ENCODE measurements at places on chromosomes 6 and 20.

DNA sequence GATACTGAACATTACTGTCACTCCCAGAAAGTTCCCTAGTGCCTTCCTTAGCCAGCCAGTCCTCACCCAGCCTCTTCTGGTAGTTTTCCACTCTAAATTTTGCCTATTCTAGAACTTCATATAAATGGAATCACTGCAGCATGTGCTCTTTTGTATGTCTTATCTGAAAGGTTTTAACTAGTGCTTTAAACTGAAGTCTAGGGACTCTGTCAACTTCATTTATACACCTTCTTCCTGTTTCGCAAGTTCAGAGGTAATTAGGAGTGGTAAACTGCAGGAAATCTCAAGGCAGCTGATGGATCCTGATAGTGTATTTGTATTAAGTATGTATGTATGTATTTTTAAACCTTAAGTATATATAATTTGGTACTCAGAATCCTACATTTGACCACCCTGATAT, 94.3 kb downstream of the TCP11 start:
- no peak for DNase-seq

- DNase-seq, result no peak
These were observed 4.3 kb downstream of the SDCBP2 start for GRCh38 chr20:1324598-1325172.

- no peak for DNase-seq
These were observed 3.2 kb upstream of the EEF1A2 start for GRCh38 chr20:63501818-63502670.

DNA sequence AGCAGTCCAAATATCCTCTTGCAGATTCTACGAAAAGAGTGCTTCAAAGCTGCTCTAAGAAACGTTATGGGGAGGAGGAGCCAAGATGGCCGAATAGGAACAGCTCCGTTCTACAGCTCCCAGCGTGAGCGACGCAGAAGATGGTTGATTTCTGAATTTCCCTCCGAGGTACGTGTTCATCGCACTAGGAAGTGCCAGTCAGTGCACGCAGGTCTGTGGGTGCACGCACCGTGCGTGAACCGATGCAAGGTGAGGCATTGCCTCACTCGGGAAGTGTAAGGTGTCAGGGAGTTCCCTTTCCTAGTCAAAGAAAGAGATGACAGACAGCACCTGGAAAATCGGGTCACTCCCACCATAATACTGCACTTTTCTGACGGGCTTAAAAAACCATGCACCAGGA, 272.1 kb upstream of the DEFB115 start:
- no peak for DNase-seq

- DNase-seq, result no peak
These were observed 7.9 kb downstream of the TBX18 start for GRCh38 chr6:84756466-84756865.

DNA sequence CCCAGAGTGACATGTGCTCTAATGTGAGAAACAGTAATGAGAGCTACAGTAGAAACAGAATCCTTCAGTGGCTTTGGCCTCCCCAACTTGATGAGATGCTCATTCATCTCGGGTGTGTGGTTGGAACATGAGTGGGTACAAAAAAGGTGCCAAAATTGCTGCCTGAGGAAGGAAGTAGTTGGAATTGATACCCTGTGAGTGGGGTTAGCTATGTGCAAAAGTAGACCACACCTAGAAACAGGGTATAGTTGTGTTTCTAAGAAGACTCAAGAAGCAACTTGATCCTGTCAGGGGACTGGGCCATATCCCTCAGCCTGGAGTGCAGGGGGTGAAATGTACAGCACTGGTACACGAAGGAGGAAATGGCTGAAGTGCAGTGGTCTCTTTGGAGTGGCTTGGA, 206.4 kb upstream of the SUPT3H start:
- DNase-seq, result no peak

- DNase-seq, result no peak
These were observed 24.4 kb downstream of the PCMTD2 start for GRCh38 chr20:64279826-64280459.

- no peak for DNase-seq
These were observed 52.9 kb upstream of the TAF8 start for GRCh38 chr6:41997456-41997855.

DNA sequence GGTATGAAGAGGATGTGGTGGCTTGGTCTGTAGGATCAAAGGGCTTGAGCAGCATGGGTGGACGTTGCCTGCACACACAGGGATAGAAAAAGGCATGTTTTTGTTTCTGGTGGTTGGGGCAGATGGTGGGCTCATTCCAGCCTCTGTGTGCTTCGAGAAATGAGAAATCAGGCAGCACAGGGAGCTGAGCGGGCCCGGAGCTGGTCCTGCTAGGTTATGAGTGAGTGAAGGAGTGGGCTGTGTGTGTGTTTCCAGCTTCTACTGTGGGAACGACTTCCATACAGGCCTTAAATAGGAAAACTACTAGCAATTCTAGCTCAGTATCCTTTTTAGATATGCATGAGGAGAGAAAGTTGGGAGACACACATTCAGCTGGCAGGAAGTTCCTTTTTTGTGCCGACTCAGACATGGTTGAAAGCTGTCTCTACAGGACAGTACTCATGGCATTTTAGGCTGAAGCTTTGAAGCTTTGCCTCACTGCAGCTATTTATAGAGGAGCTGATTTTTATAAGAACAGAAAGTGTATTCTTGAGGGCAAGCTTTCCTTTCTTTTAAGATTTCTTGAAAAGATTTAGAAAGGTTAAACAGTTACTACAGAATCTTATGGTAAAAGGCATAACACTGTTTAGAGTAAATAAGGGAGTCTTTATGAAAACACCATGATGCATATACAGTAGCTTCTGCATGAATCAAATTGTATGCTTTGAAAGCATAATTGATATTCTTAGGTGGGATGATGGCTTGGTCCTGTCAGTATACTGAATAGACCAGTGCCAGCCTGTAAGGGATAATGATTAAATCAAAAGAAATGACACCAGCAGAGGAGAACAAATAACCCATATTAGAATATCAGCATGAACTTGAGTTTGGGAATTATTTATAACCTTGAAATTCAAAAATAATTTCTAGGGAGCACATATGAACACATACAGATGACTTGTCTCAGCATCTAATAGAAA, 104.0 kb upstream of the MAN1A1 start:
- no peak for DNase-seq

DNA sequence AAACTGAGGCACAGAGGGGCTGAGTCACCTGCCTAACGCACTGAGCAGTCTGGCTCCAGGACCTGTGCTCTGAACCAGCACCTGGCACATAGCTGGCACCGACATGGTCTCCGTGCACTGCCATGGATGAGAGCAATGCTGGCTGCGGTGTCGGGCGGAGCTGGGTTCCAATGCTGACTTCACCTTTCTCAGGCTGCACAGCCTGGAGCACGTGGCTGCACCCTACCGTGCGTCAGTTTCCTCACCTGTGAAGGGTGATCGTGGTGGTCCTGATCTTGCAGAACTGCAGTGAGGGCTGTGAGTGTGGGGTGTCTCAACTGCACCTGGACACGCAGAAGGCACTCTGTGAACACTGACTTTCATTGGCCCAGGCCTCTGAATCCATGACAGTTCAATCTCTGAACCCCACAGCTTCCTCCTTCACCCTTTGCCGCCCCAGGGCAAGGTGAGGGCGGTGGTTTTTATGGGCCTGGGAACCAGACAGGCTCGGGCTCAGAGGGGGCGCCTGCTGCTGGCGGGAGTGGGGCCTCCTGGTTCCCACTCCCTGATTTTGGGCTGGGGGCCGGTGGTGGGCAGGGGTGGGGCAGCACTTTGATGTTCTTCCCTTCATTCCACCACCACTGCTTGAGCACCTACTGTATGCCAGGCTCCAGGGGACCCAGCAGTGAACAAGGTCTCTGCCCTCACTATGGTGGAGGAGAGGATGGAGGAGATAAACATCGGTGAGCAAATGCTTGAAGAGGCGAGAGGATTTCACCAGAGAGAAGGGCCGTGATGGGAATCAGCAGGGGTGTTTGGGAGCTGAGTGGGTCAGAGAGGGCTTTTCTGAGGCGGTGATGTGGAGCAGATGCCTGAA, 102.9 kb downstream of the CEBPB start:
- DNase-seq, result no peak

GRCh38 chr6:125732398-125732797, 17.0 kb upstream of the HEY2 start:
- DNase-seq, result no peak

- no peak for DNase-seq
These were observed 155.9 kb downstream of the RNF144B start for GRCh38 chr6:18543051-18543450.

- DNase-seq, result no peak
These were observed 48.7 kb upstream of the CDH4 start for GRCh38 chr20:61203320-61203719.

GRCh38 chr6:136465766-136466303, 84.4 kb downstream of the MAP7 start:
- no peak for DNase-seq

- no peak for DNase-seq
These were observed 321.5 kb upstream of the CHD6 start for GRCh38 chr20:41939659-41940058.

- DNase-seq, result no peak
These were observed 20.4 kb upstream of the FRMD1 start for GRCh38 chr6:168099201-168100010.

DNA sequence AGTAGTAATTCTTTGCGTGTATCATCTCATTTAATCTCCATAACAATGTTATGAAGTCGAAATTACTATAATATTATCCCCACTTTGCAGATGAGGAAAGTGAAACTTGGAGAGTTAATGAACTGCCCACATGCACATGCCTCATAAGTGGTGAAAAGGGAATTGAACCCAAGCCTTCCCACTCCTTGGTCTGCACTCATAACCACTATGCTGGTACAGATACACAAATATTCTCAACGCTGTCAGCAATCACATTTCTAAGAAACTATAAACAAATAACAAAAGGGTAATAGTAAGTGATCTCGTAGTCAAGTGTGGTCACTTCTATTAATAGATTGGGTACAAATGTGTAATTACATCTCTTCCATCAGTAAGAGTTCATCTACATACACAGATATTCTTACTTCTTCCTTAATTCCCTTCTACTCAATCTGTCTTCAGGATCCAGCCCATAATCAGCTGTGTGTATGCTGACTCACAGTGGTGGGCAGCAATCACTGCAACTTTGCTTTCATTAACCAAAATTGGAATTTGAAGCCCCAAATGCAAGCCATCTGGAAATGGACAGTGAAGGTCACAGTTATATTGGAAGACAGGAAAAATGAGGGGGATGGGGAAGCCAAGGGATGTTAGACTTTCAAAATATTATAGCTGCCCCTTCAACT, 6.6 kb downstream of the PRSS35 start:
- DNase-seq, result no peak

DNA sequence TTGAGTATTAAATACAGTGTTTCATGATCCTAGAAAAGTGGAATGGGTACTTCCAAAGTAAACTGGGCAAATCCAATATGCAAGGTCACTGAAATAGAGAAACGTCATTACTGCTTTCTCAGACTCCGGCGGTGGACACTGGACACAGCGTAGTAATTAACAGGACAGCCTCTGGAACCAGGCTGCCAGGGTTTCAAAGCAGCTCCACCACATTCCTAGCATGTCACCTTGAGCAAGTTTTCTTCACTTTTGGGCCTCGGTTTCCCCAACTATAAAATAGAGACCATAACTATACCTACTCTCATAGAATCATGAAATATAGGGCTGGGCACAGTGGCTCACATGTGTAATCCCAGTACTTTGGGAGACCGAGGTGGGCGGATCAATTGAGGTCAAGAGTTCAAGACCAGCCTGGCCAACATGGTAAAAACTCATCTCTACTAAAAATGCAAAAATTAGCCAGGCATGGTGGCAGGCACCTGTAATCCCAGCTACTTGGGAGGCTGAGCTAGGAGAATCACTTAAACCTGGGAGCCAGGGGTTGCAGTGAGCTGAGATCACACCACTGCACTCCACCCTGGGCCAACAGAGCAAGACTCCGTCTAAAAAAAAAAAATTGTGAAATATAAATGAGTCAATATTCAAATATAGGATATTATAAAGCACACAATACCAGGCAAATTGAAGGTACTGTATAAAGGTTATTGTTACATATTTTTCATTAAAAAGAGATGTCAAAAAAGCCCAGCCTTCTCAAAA, 24.9 kb downstream of the ARHGAP18 start:
- no peak for DNase-seq

Measured in activated CD4-positive, alpha-beta T cell treated with anti-CD3 and anti-CD28 coated beads for 24 hours (primary cell).